ENCODE measurements at places on chromosomes 12 and 14.

GRCh38 chr12:20716985-20717384, 21.9 kb downstream of the SLCO1C1 start:
- no peak for DNase-seq

DNA sequence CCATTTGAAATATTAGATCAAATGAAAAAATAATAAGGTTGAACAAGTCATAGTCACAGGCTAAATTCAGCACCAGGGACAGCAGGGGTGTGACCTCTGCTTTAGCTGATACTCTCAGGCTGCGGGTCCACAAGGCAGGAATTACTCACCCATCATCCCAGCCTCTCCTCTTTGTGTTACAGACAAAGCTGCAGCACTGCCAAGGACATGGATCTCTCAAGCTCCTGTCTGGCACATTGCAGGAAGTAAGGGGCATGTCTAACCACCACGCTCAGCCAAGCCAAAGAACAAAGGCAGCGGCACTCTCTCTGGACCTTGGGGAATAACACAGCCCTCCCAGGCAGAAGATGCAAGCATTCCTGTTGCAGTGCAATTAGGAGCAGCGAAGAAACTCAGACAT, 783.8 kb downstream of the VRK1 start:
- DNase-seq: peak; percentile 24

DNA sequence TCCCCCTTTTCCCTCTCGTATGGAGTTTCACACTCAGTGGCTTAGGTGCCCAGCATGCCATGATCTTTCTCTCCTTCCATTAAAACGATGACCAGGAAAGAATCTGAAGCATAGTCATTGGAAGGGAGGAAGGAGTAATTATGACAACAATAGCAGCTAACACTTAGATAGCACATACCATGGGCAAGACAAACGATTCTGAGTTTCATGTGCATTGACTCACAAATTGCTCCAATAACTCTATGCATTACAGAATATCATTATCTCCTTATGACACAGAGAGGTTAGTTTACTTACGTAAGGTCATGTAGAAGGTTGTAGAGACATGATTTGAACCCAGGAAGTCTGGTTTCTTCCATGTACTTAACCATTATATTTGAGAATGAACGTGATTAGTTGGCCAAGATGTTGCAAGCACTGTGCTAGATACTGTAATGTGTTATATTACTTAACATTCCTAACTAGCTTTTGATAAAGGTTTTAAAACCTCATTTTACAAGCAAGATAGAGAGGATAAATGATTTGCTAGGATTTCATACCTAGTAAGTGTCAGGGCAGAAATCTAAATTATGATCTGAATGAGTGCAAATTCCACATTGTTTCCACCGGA, 162.4 kb downstream of the CAND1 start:
- no peak for DNase-seq

- DNase-seq: no peak
Measured at GRCh38 chr14:67806246-67806645, 10.1 kb downstream of the ZFYVE26 start.

All from endothelial cell (in vitro differentiated cells).